ENCODE measurements at places on chromosomes 4 and X. TPM values are rescaled to one million over a fixed set of nuclear protein-coding genes. Genes with fewer than 3 reads are reported as not detected.

The DMD gene
- total RNA-seq: 9.7 TPM

The ZDHHC9 gene
- total RNA-seq: 27.9 TPM

The MAGEA8 gene
- not detected for total RNA-seq

The DOCK11 gene
- total RNA-seq: 13.2 TPM

The CSN1S1 gene
- total RNA-seq: not detected

The CYSLTR1 gene
- total RNA-seq: not detected

The SLC10A6 gene
- total RNA-seq: not detected

The PNMA6A gene
- 9.7 TPM for total RNA-seq

The SPP1 gene
- 14.2 TPM for total RNA-seq

The NDST3 gene
- 5.7 TPM for total RNA-seq

The CHIC1 gene
- 8.5 TPM for total RNA-seq

The MAGIX gene
- 1.4 TPM for total RNA-seq

The NWD2 gene
- total RNA-seq: 0.05 TPM

The TAF7L gene
- total RNA-seq: 0.19 TPM

The SCML2 gene
- total RNA-seq: 14.2 TPM

The SOX3 gene
- 205 TPM for total RNA-seq

The INTU gene
- total RNA-seq: 18.5 TPM

The FTHL17 gene
- not detected for total RNA-seq

The DCAF4L1 gene
- 0.26 TPM for total RNA-seq

The FAM9C gene
- 0.25 TPM for total RNA-seq

The CT45A1 gene
- not detected for total RNA-seq

The XKRX gene
- 0.41 TPM for total RNA-seq

The PITX2 gene
- 0.77 TPM for total RNA-seq

The IL9R gene
- not detected for total RNA-seq

The TMPRSS11E gene
- not detected for total RNA-seq

The C4orf51 gene
- total RNA-seq: not detected

The STS gene
- total RNA-seq: 6.9 TPM

The PABPC1L2B gene
- not detected for total RNA-seq

The CSAG2 gene
- not detected for total RNA-seq

The FAM47A gene
- total RNA-seq: not detected

The MEPE gene
- total RNA-seq: not detected

The NUDT11 gene
- 39.8 TPM for total RNA-seq

All from neural crest cell (in vitro differentiated cells).